ENCODE measurements at places on chromosomes 4 and X.

DNA sequence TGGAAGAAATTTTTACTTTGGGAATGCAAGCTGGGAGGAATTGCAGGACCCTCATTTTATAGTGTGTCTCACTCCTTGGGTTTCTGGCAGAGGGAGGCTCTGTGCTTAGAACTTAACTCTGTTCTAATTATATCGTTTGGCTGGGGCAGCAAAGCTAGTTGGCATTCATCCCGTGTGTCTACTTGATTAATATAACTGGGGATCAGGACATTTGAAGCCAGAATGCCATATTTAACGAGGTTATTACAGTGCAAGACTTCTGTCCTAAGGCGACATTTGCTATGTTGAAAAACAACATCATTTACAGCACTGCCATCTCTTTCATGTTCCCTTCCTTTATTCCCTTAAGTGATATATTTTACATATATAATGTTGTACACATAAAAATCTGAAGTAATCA is 179.1 kb upstream of the TBC1D9 start:
- no peak for DNase-seq

GRCh38 chrX:78024349-78025059 is 55.1 kb upstream of the PGAM4 start:
- DNase-seq: peak; percentile 69

DNA sequence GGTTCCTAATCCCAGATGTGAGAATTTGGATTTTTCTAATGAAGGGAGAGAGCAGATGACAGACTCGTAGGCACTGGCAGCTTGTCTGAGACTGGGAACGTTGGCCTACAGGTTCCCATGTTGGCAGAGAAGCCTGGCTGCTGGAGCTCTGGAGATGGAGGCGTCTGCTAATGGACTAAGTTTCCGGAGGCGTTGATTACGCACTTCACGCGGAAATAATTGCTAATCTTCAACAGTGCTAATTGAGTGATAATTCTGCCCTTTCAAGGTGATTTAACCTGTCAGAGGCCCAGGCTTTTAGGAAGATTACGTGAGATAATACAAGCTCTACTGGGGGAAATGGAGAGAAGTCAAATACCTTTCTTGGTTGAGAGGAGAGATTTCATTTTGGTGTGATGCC is 77.4 kb downstream of the PSAPL1 start:
- no peak for DNase-seq

- no peak for DNase-seq
Observed at GRCh38 chrX:129427267-129427666, 96.0 kb downstream of the SMARCA1 start.

DNA sequence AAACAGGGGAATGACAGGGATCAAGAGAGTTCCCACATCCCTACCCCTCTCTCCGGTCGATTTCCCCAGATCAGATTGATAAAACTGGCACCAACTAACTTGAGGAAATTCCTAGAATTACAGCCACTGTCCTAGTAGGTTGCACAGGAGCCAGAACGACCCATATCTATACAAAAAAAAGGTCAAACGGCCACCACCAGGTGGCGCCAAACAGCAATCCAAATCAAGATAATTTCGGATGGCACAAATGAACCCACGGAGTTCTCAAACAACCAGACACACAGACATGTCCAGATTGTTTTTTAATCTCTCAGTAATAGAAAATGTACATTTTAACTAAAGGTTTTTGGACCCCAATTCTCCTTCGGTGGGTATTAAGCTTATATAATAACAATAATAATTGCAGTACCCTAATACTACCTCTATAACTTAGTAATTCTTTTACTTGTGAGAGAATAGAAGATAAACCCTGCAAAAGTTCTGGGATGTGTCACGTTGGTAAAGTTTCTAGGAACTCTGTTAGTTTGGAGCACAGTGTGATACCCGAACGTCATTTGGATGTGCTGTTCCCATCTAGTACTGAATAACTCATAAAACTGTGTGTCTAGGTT is 212.6 kb downstream of the SPOCK3 start:
- peak; percentile 13 for DNase-seq

GRCh38 chr4:139083607-139083955 is 68.0 kb downstream of the NOCT start:
- no peak for DNase-seq

DNA sequence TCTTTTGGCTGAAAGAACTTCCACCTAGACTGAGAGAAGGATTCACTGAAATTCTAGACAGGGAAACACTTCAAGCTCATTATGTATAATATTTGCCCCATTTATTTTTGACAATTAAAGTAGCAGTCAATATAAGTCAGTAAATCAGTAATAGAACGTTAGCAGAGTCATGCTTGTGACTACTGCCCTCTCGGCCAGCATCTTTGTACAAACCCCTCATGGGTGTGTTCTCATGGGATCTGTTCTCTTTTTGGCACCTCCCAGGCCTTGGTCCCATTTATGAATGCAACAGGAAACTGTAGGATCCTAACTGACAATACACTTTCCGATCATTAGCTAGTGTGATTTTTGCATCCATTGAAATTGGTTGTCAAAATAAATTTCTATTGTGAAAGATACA is 2.9 kb downstream of the MSL3 start:
- DNase-seq: no peak

GRCh38 chr4:81526706-81527105 is 55.0 kb upstream of the RASGEF1B start:
- DNase-seq: no peak

DNA sequence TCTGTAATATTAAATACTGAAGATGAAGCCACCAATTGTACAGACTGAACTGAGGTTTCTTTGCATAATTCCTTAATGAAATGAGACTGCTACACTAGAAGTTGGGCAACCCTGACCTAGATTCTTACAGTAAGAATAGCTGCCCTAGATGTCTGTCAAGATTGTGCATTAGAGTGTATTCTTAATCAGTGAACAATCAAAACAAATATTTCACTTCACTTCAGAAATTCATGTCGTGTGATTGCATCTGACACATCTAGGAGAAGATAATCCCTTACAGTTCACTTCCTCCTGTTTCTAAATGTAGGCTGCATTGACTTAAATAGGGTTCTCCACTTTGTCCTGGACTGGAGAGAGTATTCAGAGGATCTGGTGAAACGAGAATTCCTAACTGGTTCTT is 283.1 kb downstream of the HNRNPD start:
- no peak for DNase-seq

DNA sequence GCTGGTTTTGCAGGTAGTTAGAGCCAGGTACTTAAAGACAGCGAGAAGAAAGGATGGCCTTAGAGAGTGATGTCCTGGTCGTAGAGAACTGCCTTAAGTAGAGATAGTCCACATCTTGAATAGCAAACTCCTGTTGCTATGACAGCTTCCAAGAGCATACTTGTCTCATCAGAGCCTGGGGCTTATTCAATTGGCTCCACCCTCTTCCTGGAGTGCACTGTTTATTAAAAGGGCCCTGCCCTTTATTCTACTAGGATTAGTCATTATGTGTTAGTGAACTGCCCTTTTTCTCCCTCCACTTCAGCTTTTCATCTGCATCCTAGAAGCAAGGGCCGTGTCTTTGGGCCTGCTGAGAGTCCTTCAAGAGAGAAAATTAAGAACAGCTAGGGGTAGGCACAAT is 94.5 kb upstream of the EOLA2 start:
- DNase-seq: no peak

GRCh38 chr4:74157154-74157553 is 764 bp upstream of the MTHFD2L start:
- DNase-seq: no peak

DNA sequence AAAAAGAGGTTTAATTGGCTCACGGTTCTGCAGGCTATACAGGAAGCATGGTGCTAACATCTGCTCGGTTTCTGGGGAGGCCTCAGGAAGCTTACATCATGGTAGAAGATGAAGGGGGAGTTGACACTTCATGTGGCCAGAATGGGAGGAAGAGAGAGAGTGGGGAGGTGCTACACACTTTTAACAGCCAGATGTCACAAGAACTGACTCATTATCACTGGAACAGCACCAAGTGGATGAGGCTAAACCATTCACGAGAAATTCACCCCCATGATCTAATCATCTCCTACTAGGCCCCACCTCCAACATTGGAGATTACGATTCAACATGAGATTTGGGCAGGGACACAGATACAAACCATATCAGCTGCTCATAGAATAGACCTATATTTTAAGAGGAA is 255.8 kb downstream of the OPHN1 start:
- DNase-seq: no peak

DNA sequence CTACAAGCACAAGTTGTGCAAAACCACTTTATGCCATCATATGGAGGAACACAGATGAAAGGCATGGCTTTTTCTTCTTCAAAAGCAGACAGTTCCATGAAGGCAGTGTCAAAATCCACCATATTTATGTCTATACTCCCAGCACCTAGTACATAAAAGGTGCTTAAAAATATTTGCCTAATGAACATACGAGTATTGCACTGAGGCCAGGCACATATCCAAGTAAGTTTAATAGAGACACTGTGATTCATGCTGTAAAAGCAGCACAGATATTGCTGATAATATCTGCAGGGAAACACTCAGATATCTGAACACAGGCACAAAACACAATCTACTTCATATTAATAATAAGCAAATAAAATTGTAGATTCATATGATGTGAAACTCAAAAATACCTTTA is 48.1 kb upstream of the CXCL8 start:
- DNase-seq: no peak

DNA sequence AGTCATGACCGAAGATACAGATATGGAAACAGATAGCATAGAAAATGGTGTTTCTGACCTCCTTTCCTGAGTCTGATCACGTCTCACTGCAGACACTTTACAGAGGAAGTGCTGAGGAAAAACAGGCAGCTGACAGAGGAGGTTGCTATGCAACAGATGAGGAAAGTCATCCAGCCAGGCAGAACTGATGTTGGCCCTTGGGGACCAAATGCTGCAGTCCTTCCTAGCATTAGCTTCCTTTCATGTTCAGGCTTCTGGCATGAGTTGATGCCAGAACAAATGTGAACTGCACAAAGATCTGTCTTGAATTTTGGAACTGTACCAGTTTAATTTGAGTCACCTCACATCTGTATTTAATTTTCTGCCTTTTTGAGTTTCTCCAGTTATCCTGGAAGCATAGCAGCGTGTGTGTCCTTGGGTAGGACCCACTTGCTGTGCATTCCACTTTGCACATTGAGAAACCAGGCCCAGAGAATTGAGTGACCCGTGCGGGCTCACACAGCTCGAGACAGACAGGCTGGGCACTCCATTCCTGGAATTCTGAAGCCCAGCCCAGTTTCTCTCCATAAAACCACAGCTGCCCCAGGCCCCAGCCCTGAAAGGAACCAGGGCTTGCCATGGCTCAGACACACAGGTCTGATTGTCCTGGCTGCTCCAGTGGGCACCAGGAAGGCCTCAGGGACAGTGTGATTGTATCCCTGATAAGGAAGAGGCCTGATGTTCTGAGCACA is 1.4 kb upstream of the MAGED1 start:
- DNase-seq: no peak

GRCh38 chr4:106034751-106035150 is 139.5 kb downstream of the NPNT start:
- DNase-seq: no peak

GRCh38 chr4:954211-955020 is 19.0 kb downstream of the DGKQ start:
- DNase-seq: no peak

- no peak for DNase-seq
Observed at GRCh38 chr4:169665046-169665737, 44.8 kb downstream of the CLCN3 start.

- DNase-seq: no peak
Observed at GRCh38 chrX:106201502-106202178, 33.5 kb downstream of the PWWP3B start.

DNA sequence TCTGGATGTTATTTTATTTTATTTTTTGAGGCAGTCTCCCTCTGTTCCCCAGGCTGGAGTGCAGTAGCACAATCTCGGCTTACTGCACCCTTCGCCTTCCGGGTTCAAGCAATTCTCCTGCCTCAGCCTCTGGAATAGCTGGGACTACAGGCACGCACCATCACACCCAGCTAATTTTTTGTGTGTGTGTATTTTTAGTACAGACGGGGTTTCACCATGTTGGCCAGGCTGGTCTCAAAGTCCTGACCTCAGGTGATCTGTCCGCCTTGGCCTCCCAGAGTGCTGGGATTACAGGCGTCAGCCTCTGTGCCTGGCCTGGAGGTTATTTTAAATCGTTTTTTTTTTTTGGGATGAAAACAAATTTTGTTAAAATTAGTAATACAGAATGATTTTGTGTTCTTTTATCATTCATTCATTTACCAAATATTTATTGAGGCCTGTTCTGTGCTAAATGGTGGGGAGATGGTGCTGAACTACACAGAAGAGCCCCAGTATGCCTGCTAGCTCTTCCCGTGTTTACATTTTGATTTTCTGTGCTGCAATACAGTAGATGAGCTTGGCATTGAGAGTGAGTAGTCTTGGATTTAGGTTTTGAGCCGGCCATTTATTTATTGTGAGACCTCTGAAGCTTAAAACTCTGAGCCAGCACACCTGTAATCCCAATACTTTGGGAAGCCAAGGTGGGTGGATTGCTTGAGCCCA is 22.7 kb downstream of the ADD1 start:
- no peak for DNase-seq

GRCh38 chr4:152189451-152190179 is 346.3 kb downstream of the FBXW7 start:
- DNase-seq: no peak

GRCh38 chrX:32126997-32127396 is 1055.2 kb upstream of the FTHL17 start:
- DNase-seq: no peak

DNA sequence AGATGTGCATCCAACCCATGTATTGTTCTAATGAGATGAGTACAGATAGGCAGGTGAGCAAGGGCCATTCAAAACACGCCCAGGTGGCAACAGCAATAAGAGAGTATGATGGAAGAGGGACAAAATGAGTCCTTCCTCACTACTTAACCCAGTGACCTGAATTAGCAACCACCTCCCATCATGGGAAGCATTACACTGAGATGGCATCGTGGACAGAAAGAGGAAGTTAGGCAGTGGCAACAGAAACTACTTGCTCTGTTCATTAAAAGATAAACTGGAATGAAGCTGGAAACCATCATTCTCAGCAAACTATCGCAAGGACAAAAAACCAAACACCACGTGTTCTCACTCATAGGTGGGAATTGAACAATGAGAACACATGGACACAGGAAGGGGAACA is 17.2 kb downstream of the RXFP1 start:
- DNase-seq: peak; percentile 20
